AG04449 (cell line): ENCODE measurements at places on chromosomes 7 and 10.

- no peak for DNase-seq
These were observed 145.0 kb downstream of the RNF216 start for GRCh38 chr7:5636446-5636835.

GRCh38 chr10:25912866-25913265 lies 21.2 kb upstream of the MYO3A start:
- DNase-seq, result no peak

DNA sequence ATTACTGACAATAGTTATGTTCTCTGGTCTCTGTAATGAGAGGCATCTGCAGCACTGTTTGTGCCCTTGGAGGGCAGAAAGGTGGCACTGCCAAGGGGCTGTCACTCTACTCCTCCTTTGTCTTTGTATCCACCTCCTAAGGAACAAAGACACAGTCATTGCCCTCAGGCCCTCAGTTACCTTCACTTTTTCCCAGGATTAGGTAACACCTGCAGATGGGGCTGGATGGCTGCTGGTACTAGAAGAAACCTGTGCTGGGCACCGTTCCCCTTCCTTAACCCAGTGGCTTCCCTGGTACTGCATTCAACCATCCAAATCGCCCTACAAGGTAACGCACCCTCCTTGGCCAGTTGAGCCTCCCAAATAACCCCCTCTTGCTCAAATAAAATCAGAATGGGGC lies 246.9 kb upstream of the NEBL start:
- DNase-seq, result no peak

- DNase-seq, result no peak
These were observed 153.3 kb downstream of the POU6F2 start for GRCh38 chr7:39130857-39131526.

DNA sequence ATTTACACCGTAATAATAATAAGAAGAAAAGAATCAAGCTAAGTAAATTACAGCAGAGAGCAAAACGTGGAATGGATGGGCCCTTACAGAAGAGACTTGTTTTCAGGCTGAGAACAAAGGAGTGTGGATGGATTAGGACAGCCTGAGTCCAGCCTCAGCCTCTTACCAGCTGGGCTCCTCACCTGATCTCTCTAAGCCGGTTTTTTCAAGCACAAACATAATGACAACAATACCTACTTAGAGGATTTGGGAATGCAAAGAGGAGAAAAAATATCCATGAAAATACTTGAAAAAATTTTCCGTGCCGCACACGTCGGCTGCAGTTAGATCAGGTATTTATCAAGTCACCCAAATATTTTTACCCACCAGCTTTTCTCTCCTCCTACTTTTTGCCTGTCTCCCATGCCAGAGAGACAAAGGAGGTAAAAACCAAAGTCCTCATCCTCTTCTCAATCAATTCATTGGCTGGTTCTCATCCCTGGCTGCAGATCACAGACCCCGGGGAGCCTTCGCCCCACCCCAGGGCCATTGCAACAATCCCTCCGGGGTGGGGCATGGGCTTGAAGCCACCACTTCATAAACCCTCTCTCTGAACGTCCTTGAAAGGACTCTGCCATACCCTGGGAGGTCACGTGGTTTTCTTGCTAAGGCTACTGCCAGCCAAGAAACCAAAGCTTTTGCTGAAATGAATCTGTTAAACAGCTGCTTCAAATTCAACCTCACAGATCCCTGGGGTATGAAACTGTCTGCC lies 29.7 kb upstream of the GTF2I start:
- peak; percentile 24 for DNase-seq

- DNase-seq, result no peak
These were observed 9.4 kb upstream of the GATA3 start for GRCh38 chr10:8044908-8045725.

GRCh38 chr10:31028081-31028480 lies 3.6 kb downstream of the ZNF438 start:
- DNase-seq, result no peak
